ENCODE measurements at places on chromosomes 2 and 18.

- DNase-seq, result no peak
These were observed 19.4 kb downstream of the ELAC1 start for GRCh38 chr18:50987261-50987660.

- no peak for DNase-seq
These were observed 209.2 kb upstream of the LRATD1 start for GRCh38 chr2:14423145-14423906.

GRCh38 chr2:233440714-233441113, 86.4 kb downstream of the DGKD start:
- DNase-seq, result no peak

DNA sequence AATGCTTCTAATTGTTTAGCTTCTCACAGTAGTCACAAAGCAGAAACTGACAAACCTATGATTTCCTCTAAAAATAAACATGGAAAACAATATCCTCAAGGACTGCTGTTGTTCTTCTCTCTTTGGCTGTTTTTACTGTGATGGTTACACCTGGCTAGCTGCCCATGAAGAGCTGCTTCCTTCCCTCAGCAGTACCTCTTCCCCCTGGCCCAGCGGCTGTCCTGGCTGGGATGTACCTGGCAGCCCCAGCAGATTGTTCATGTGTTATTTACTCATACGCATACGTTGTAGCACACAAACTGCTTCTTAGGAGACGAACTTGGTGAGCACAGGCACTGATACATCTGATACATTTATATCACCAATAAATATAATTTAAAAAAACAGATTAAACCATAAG, 27.4 kb downstream of the NEMP2 start:
- DNase-seq, result no peak

GRCh38 chr2:163266772-163267171, 428.2 kb upstream of the KCNH7 start:
- DNase-seq, result no peak

- no peak for DNase-seq
These were observed 25.3 kb downstream of the SCG2 start for GRCh38 chr2:223576873-223577272.

DNA sequence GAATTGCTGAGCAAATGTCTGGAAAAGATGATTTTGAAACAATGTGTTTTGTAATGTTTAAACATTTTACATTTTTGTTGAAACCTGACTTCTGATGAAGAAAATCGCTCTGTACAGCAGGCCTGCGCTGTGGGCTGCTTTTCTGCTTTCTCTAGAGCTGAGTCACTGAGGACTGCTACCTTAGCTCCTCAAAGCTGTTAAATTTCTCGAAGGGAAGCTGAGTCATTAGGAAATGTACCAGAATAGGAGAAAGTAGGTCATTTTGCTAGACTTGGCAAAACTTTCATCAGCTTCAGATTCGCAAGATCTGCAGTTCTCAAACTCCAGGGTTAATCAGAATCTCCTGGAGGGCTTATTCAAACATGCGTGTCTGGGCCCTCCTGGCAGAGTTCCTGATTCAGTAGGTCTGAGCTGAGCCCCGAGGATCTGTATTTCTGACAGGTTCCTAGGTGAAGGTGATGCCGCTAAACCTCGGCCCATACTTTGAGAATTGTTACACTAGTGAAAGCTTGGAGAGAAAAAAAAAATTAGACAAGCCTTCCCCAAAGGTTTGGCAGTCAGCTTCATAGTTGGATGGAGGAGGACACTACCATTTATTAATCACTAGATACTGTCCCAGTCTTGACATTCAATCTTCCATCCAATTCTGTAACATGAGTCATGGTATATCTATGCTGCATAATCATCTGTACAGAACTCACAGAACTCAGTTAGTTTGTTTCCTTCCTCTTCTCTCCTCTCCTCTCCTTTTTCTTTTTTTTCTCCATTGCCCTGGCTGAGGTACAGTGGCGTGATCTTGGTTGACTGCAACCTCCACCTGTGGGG, 297.6 kb downstream of the PARD3B start:
- no peak for DNase-seq

GRCh38 chr2:69642709-69643601, 584 bp downstream of the AAK1 start:
- peak; percentile 38 for DNase-seq

- DNase-seq, result no peak
These were observed 68.3 kb upstream of the OTOS start for GRCh38 chr2:240208631-240209211.
